ENCODE measurements at places on chromosomes 2 and 18.

DNA sequence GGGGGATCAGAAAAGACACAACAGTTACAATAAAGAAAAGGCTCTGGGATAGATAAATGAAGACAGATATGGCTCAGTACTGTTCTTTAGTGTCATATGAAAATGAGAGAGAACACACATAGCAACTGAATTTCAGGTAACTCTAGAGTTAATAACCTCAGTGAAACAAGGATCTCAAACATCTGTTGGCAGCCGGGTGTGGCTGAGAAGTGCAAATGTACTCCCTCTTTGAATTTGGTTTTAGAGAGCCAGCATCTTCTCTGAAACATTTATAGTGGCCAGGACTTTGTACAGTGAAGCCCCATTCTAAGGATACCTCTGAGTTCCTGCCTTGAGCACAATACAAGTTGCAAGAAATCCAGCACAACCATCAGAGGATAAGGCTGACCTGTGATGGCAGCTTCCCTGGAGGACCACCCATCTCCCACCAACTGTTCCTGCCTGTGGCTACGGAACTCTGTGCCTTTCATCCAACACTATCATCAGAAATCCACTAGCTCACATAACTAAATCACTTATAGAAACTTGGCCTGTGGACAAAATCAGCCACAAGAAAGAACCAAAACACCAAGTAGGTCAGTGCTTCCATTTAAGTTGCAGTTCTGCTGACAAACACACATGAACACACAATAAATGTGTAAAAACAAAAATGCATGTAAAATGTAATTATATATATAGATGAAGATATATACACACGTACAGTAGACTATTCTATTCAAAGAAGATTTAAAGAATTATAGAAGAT, 37.3 kb upstream of the PEX13 start:
- DNase-seq: no peak

GRCh38 chr2:26581991-26582842, 58.9 kb downstream of the CIB4 start:
- DNase-seq: no peak

GRCh38 chr2:20491739-20492531, 45.1 kb downstream of the RHOB start:
- DNase-seq: no peak

DNA sequence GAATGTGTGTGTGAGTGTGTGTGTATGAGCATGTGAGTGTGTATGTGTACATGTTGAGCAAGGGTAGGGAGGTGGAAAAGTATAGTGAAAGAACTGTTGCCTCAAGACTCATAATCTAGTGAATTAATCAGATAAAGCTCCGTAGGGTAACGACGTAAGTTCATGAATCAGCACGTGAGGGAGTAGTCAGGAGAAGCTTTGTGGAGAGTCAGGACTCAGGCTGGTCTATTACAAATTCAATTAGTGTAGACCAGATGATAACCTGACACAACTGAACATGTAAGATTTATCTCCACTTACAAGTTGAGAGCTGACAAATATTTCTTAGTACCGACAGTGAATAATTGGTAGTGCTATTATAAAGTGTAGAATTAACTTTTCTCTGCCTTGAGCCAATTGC, 194.5 kb downstream of the RAD51AP2 start:
- DNase-seq: no peak

GRCh38 chr2:232897598-232898408, 27.7 kb downstream of the SNORC start:
- DNase-seq: peak; percentile 83

- DNase-seq: no peak
Observed at GRCh38 chr2:61125798-61126197, 36.2 kb upstream of the C2orf74 start.

DNA sequence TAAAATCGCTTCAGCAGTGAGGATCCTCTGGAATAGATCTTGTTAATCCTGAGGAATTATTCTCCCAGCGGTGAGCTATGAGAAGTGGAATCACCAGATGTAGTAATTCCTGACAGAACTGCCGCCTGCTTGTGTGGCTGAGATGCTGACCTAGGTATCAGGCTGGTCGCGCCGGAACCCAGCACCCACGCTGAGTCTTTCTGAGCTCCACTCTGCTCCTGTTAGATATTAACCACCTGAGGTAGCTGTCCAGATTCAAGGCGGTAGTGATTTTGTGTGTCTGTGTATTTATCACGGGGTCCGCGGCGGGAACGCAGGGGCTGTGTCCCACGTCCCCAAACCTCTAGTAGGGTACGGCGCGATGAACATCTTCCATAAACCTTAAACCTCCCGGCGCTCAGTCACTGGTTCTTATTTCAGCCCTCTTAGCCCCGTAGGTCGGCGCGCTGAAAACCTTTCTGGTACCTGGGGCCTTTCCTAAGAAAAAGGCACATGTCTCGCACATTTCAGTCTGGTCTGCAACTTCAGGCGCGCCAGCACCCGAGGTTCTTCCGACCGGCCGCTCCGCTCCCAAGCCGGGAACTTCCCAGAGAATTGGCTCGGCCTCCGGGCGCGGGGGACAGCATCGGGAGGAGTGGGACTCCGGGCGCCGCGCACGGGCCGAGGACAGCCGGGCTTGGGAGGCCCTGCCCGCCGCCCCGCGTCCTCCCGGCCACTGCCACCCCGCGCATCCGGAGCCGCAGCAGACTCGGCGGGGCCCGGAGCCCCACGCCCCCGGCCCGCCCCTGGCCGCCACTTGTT, 542 bp upstream of the CNNM3 start:
- DNase-seq: peak; percentile 43

DNA sequence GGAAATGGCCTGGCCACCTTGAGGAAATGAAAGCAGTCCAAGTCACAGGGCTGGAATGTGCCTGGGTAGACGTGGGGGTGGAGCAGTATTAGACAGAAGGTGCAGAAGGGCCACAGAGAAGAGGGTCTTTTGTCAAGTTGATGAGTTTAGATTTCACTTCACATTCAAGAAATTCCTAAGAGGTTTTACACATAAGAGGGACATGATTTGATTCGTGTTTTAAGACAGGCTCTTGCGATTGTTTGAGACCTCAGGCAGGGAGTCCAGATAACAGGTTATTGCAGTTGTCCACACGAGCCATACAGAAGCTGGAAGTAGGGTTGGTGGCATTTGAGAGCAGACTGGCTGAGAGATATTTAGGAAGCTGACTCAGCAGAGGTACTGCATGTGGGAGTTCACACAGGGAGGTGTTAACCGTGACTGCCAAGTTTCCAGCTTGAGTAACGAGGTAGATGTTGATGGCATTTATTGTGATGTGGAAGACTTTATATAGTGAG, 64.6 kb downstream of the NEB start:
- peak; percentile 25 for DNase-seq

- no peak for DNase-seq
Observed at GRCh38 chr18:33369711-33370449, 70.6 kb downstream of the CCDC178 start.

DNA sequence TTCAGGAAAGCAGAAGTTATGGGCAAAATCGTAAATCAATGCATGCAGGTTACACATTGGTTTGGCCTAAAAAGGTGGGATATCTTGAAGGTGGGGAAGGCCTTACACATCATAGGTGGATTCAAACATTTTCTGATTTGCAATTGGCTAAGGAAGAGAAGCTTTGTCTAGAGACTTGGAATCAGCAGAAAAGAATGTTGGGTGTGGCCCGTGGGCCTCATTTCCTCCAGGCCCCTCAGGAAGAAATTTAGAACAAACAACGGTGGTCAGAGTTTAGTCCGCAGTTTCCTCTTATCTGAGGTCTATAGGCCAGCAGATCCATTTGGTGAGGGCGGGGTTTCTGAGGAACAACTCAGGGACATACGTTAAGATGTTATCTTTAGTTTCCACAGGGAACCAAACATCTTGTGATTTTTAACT, 50.9 kb upstream of the AFF3 start:
- DNase-seq: no peak

- no peak for DNase-seq
Observed at GRCh38 chr2:109345653-109346480, 216.9 kb downstream of the SH3RF3 start.

GRCh38 chr18:74012954-74013630, 134.5 kb downstream of the FBXO15 start:
- no peak for DNase-seq

GRCh38 chr18:58359218-58359617, 269.7 kb downstream of the ALPK2 start:
- DNase-seq: no peak

- no peak for DNase-seq
Observed at GRCh38 chr2:172242961-172243360, 140.3 kb upstream of the DLX2 start.

DNA sequence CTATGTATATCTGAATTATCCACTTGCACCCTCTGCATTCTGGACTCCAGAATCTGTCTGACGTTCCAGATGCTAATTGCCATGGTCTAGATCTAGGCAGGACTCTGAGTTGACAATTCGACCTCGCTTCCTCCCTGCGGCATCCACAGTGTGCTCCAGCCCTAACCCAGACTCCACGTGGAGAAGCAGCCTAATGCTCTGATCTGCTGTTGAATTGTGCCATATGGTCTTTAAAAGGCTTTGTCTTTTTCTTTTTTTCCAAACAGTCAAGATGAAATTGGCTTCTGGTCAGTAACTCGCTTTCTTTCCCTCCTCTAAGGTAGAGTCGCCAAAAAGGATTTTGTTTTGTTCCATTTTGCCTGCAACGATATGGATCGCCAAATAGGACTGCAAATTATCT, 752.6 kb upstream of the ID2 start:
- DNase-seq: no peak

DNA sequence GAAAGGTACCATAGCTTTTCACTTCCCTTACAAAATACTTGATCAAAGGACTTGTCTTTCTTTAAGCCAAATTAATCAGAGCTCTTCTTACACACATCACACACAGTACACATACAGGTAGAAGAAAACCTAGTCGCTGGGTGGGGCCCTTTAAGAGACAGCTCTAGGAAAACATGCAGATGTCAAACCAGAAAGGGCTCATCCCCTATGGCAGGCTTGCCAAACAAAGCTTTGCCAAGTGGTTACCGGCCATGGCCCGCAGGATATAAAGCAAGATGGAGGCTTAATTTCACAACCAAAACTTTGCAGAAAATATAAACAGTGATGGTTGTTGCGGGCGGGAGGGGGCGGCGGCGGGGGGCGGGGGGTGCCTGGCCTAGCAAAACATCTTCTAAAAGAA, 2156.0 kb upstream of the PIK3C3 start:
- DNase-seq: no peak

DNA sequence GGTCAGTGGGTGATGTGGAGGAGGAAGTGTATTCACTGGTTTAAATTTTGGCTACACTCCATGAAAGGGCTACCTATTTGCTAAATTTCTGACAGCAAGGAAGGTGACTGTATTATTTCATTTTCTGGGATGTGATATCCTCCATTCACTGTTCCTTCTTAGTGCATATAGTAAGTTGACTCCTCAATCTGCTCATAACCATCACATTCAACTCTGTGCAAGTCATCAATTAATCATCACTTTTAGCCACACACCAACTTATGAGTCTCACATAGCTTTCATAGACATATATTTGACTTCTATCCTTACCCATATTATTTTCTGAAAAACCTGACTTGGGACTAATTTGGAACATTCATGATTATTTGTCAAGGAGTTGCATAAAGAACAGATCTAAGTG, 16.9 kb downstream of the KLHL41 start:
- no peak for DNase-seq

DNA sequence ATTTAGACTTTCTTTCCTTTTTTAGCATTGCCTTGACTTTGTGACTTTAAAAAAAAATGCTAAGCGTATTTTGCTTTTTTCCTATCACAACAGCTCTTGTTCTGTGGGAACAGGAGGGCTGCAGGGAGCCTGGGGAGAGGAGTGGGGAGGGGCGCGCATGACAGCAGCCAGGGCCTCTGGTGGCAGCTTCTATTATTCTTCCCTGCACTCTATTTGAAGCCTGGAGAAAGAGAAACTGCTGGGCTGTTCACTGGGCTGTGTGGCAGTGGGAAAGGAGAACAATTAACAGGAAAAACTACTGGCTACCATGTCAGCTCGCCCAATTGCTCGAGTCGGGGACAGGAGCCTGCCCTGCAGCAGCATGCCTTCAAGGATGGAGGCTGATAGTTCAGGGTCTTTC, 119.0 kb upstream of the ZBTB14 start:
- no peak for DNase-seq

DNA sequence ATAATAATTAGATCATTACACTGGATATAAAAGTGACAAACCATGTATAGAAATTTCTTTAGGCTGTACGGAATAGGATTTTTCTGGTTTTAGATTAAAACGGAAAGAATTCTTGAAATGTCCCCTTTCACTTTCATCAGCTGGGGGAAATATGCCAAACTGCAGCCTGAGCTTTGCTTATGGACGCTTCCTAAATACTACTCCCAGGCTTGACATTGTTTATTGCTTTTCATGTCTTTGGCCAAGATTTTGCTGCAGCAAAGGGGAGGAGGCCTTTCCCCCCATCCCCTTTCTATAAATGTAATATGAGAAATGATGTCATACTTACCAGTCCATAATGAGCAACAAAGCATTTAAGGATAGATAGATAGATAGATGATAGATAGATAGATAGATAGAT, 158.4 kb downstream of the MAP2 start:
- DNase-seq: no peak

- DNase-seq: no peak
Observed at GRCh38 chr2:71610671-71611070, 157.3 kb downstream of the DYSF start.

- no peak for DNase-seq
Observed at GRCh38 chr18:54197747-54198411, 26.6 kb downstream of the MBD2 start.

DNA sequence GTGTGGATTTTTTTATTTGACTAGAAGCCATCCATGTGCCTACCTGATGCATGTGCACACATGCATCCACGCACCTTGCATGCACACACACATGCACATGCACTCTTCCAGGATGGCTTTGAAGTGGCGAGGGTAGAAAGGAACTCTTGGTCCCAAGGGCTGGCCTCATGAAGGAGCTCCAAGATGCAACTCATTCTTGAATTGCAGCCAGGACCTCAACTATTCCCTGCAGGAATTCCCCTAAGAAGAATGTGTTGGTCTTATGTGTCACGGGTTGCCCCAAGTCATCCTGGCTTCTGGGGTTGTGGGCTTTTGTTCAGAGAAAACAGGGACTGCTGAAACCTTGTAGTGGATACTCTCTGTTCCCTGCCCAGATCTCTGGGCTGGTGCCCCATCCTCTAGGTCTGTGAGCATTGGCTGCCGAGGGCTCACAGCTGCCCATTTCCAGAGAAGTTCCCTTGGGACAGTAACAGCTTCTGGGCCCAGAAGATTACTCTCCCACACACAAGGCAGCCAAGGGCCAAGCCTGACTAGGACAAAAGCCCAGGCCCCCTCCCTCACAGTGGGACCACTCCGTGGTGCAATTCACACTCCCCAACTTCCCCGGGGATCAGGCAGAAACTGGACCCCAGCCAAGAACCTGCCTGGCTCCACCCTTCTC, 137.6 kb downstream of the COPS8 start:
- DNase-seq: no peak

DNA sequence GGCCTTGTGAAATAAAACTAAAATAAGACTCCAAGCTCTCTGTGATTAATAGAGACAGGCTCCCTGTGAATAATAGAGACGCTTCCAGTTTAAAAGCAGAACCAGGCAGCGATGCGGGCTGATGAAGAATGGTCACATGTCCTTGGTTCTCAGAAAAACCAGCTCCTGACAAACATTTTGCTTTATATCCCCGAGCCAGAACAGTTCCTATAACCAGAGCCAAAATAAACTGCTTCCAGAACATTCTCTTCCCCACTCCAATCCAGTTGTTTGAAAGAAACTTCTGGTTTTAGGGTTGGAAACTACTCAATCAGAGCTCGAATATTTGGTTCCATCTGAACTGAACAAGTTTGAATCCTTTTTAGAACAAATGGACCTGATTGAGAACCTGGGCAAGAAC, 213.7 kb downstream of the TSN start:
- DNase-seq: no peak

All from activated CD4-positive, alpha-beta T cell treated with anti-CD3 and anti-CD28 coated beads for 48 hours (primary cell).